ENCODE measurements at places on chromosomes 4 and X. TPM values are rescaled to one million over a fixed set of nuclear protein-coding genes. Genes with fewer than 3 reads are reported as not detected.

The BEX5 gene
- total RNA-seq = 2.2 TPM

- peak; percentile 67 for DNase-seq
These were observed 30.9 kb downstream of the PDLIM3 start for GRCh38 chr4:185504098-185505047.

GRCh38 chrX:135089126-135089525 lies 31.2 kb downstream of the ETDB start:
- no peak for DNase-seq

DNA sequence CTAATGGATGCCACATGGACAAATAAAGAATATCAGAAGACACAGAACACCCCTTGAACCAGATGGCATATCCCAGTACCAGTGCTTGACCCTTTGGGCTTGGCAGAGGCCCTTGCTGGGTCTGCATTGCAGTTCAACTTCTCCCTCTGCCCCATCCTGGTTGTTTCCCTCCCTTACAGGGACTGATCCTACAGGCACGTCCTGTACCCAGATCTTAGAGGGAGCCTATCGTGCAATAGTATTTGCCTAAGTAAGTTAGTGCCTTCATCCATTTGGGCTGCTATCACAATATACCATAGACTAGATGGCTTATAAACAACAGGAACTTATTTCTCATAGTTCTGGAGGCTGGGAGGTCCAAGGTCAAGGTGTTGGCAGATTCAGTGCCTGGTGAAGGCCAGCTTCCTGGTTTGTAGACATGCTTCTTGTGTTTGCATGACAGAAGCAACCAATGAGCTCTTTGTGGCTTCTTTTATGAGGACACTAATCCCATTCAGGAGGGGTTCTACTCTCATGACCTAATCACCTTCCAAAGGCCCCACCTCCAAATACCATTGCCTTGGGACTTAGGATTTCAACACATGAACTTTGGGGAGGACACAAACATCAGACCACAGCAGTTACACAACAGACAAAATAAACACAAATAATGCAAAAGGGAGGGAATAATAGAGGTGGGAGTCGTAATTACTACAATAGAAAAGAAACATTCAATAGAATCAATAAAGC lies 146.5 kb upstream of the MSX1 start:
- DNase-seq = no peak

DNA sequence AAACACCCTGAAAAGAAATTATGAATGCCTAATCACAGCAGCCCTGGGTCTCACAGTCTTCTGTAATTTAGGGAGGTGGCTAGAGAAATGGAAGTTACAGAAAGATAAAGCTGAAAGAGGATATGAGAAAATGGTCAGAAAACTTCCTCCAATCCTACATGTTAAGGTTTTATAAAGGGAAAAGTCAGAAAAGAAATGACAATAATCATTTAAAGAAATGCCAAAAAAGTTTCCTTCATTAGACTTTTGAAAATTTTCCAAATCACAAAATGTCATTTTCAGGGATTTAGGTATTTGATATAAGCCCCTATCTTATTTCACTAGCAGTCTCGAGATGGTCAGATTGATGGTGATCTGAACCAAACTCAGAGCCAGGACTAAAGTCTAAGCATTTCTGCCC lies 276.2 kb downstream of the CHIC1 start:
- no peak for DNase-seq

DNA sequence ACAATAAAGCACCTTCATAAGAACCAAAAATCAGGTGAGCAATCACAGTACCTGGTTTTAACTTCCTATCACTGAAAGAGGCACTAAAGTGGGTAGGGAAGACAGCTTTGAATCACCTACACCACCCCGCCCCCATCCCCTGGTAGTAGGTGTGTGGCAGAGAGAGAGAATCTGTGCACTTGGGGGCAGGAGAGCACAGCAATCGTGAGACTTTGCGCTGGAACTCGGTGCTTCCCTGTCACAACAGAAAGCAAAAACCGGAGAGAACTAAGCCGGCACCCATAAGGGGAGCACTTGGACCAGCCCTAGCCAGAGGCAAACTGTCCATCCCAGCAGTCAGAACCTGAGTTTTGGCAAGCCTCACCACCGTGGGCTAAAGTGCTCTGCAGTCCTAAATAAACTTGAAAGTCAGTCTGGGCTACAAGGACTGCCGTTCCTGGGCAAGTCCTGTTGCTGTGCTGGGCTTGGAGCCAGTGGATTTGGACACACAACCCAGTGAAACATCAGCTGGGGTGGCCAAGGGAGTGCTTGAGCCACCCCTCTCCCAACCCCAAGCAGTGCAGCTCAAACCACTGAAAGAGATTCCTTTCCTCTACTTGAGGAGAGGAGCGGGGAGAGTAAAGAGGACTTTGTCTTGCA lies 32.1 kb downstream of the NDUFB11 start:
- no peak for DNase-seq

- no peak for DNase-seq
These were observed 3.4 kb downstream of the HTT-AS start for GRCh38 chr4:3070709-3071500.

DNA sequence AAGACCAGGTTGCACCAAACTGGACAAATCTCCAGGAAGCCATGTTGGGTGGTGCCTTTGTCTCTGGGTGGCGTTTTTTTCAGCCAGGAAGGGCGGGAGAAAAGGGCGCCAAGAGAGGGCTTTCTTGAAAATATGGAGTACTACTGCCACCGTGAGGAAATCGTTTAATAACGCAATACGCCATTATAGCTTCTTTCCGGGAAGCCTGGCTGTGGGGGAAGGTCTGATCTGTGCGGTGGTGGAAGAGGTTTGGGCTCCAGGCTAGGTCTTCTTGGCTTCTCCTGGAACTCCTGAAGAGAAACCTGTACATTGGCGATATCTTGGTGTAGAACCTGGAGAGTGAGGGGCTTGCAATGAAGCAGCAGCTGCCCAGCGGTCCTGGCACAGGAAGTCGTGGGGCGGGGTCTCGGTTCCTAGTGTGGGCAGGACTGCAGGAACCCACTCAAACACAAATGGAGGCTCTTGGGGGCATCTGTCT lies 202.7 kb downstream of the OR13H1 start:
- DNase-seq = no peak

DNA sequence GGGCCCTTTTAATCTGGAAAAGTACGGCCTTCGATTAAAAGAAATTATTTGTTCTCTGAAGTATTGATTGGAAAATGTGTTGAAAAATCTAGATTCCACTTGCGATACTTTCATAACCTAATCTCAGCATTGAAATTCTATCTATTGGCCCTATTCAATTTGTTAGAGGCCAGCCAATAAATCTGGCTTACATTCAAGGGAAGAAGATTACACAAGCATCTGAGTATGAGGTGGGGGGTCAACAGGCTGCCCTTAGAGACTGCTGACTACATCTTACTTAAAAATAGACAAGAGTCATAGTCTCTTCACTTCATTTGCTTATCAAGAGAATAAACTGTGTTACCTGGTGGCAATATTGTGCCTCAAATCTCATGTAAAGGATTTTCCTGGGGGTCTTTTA lies 248.0 kb upstream of the KCNIP4 start:
- DNase-seq = no peak

GRCh38 chr4:140126261-140126660 lies 27.7 kb downstream of the MAML3 start:
- no peak for DNase-seq

GRCh38 chr4:39043058-39043860 lies 11.1 kb upstream of the TMEM156 start:
- DNase-seq = no peak

DNA sequence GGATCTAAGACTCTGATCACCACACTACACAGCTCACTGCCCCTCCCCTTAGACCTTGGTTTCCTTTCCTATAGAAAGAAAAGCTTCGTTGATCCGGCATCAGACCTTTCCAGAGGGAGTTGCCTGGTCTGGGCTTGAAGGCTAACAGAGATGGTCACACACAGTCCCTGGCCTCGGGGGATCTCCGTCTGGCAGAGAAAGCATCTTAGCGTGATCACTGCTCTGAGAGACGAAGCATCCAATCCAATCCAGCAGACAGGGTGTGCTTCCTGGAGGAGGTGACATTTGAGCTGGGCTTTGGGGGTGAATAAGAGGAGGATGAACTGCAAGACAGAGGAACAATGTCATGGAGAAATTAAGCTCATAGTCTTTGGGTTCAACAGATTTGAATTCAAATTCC lies 49.5 kb downstream of the HTRA3 start:
- peak; percentile 10 for DNase-seq

DNA sequence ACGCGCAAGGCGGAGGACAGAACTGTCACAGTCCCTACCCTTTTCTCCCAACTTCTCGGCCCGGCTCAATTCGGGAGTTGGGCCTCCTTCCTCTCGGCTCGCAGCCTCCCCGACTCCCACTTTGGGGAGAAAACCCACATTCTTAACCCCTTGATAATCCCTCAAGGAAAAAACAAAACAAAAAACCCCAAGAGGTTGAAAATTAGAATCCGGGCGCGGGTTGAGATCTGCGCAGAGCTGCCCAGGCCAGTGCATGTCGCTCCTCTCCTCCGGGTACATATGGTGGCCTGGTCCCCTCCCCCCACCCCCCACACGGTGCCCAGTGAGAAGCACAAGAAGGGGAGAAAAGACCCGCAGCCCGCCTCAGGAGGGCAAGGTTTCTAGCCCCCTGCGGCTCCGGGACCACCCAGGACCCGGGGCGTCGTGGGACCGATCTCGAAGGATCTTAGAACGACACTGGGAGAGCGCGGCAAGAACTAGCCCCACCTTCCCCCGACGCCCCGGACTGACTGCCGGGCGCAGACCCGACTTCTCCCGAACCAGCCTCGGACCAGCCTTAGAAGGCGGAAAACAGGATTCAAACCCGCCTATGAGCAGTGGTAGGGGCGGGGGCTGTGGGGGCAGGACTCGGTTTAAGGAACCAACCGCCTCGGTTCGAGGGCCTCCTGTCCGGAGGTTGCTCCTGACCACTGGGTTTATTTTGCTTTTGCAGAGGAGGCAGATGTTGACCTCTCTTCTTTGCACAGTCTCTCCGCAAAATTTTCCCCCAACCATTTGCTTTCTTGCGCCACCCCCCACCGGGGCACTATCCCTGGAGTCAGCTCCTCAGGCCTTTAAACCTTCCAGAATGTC lies 2.5 kb upstream of the PDGFRA start:
- DNase-seq = peak; percentile 43

DNA sequence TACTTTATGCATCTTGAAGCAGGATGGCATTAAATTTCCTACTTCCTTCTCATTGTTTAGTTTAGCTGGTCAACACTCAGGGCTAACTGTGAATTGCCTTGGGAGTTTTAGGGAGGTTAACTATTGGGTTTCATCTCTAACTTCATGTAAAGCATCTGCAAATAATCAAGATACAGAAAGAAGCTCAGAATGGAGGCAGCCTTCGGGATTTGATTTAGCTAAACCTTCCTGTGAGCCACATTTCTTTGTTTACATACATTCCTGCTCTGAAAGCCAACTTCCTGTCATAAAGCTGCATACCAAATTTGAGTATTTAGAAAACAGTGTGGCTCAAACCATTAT lies 131.7 kb upstream of the PCDH18 start:
- DNase-seq = no peak
